ENCODE measurements at places on chromosomes 16 and 17.

- DNase-seq, result no peak
Observed at GRCh38 chr16:85564277-85565051, 48.7 kb upstream of the GSE1 start.

GRCh38 chr16:8900343-8900742 lies 18.2 kb downstream of the LITAFD start:
- DNase-seq, result no peak

- no peak for DNase-seq
Observed at GRCh38 chr17:76076765-76077583, 2.0 kb upstream of the ZACN start.

DNA sequence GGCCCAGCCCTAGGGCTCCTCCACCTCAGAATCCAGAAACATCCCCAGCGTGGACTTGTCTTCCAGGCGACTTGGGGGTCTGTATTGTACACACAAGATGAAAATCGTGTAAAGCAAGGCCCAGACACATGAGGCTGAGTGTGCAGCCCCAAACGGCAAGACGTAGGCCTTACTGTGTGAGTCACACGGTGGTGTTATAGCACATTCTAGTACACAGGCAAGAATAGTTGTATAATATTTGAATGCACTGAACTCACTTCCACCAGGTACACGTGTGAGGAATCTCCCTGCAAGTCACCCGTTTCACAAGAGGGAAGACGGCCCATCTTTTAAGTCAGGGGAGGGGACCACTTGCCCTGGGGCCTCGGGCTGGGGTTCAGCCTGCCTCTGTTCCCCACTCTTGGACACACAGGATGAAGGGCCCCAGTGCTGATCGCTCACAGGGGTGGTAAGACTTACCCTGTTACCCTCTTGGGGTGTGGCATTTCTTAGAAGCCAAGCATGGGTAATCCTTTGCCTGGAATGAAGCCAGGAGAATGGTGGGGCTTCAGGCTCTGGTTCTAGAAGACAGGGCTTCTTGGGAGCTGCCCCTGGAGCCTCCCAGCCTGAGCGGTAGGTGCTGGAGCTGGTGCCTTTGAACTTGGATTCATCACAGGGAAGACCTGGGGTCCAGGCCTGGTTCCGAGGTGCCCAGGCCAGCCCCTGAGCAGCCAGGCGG lies 71.3 kb downstream of the SREBF1 start:
- peak; percentile 34 for DNase-seq

DNA sequence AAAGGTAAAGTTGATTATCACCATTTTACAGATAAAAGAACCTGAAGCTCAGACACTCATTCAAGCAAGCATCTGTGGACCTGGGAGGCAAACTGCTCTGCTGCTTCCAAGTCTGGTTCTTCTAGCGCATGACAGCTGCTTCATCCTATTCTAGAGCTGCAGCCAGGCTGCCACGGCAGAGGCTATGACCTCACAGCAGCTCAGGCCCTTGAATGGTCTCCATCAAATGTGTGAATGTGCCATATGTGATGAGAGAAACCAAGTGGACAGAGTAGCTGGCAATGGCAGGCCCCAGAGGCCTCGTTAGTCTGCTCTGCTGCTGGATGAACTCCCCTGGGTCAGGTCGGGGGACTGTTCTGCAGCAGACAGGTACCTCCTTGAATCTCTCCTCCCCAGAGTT lies 30.7 kb upstream of the FOXJ1 start:
- no peak for DNase-seq

GRCh38 chr16:1103636-1103980 lies 7.6 kb upstream of the C1QTNF8 start:
- no peak for DNase-seq

- no peak for DNase-seq
Observed at GRCh38 chr16:47592232-47592631, 131.1 kb downstream of the PHKB start.

DNA sequence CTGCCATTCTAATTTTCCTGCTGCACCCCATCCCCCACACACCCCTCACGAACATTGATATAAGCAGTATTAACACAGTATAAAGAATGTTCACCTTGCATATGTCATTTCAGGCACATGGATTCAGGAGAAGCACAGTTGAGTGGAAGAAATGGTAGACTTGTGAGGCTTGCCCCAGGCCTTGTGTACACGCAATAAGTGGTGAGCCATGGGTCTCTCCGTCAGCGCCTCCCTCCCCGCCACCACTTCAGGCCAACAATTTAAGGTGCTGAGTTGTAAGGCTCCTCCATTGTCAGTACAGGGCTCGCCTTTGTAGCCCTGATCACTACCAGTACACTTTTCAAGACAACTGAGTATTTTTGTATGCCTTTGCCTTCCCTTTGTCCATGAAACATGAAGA lies 12.2 kb upstream of the CLEC18C start:
- DNase-seq, result no peak

DNA sequence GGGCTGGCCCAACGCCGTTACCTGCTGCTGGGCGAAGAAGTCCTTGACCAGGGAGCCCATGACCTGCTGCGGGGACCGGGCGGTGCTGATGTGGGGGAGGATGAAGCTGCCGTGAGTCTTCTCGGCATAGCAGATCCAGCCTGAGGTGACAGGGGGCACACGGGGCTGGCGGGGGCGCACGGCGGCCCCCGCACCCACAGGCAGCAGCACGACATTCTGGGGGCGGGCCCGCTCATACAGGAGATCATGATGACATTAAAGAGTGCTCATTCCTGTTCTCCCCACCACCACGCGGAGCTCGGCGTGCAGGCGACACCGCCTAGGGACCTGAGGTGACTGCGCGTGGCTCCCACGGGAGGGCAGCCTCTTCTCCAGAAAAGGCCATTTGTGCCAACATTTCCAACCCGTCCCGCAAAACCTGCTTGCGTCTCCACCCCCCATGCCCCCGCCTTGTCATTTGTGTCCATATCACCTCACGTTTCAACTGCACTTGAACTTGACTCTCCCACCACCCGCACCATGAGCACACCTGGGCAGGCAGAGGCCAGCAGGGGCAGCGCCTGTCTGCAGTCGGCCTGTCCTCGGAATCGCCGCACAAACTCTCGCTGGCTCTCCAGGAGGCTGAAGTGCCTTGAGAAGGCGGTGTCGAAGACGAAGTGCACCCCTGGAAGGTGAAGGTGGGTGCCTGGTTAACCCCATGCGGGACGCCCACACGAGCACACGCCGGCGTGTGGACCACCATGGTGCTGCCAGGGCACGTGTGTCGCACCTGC lies 6.4 kb downstream of the CIAO3 start:
- no peak for DNase-seq

Data from fibroblast of lung (primary cell).